SK-MEL-5 (cell line): ENCODE measurements at places on chromosomes 7 and 10. TPM values are rescaled to one million over a fixed set of nuclear protein-coding genes. Genes with fewer than 3 reads are reported as not detected.

GRCh38 chr7:101165958-101166647 is 734 bp upstream of the VGF start:
- DNase-seq: no peak

The KLF6 gene
- total RNA-seq: 15.0 and 18.5 TPM in 2 replicates

GRCh38 chr7:47786557-47787248 is 161.6 kb downstream of the PKD1L1 start:
- DNase-seq: peak; percentile 81

The ABLIM1 gene
- total RNA-seq: 19.5 and 20.0 TPM in 2 replicates

The DENND2A gene
- total RNA-seq: 0.16 TPM in 1 of 2 replicates, not detected in the other

The CC2D2B gene
- not detected in 2 replicates for total RNA-seq

DNA sequence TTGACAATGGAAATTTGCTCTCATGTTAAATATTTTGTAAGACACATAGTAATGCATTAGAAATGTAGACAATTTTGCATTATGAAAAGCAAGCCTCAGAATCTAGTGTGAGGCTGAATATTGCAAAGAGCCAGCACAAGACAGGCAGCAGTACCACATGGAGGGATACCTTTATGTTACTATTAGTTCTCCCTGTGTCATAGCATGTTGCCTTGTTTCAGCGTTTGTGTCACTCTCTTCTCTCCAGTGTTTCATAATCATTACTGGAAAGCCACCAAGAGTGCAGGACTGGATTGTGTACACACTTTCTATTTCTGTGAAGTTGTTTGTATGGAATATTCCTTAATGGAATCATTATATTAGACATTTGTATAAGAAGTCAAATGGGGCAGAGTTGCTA is 8.5 kb downstream of the AHR start:
- no peak for DNase-seq

The SFRP4 gene
- not detected in 2 replicates for total RNA-seq

GRCh38 chr7:149415391-149416071 is 45.3 kb downstream of the ZNF777 start:
- no peak for DNase-seq
